ENCODE measurements at places on chromosomes 3 and 15. TPM values are rescaled to one million over a fixed set of nuclear protein-coding genes. Genes with fewer than 3 reads are reported as not detected.

Gene SPTSSB
- under 0.01 TPM for total RNA-seq

Gene NAALADL2
- 9.5 TPM for total RNA-seq

Gene SEMA3G
- 0.26 TPM for total RNA-seq

Gene TMEM212
- total RNA-seq, result not detected

Gene CD200
- total RNA-seq, result under 0.01 TPM

Gene SLC22A14
- under 0.01 TPM for total RNA-seq

Gene CCDC13
- 0.95 TPM for total RNA-seq

Gene ZIC4
- not detected for total RNA-seq

Gene DUOX1
- total RNA-seq, result under 0.01 TPM

Gene VGLL3
- 10.9 TPM for total RNA-seq

Gene DUOXA2
- not detected for total RNA-seq

Gene ATP13A4
- total RNA-seq, result 1.3 TPM

Gene ASB7
- total RNA-seq, result 18.9 TPM

Gene FAM3D
- total RNA-seq, result not detected

Gene ACP3
- 1.4 TPM for total RNA-seq

Gene FBXL22
- total RNA-seq, result 0.16 TPM

Gene FBN1
- total RNA-seq, result 1,431 TPM

Gene NEK11
- total RNA-seq, result 12.1 TPM

Gene ATG7
- total RNA-seq, result 60.2 TPM

Gene MYEF2
- 1.7 TPM for total RNA-seq
